ENCODE measurements at places on chromosomes 6 and 20.

DNA sequence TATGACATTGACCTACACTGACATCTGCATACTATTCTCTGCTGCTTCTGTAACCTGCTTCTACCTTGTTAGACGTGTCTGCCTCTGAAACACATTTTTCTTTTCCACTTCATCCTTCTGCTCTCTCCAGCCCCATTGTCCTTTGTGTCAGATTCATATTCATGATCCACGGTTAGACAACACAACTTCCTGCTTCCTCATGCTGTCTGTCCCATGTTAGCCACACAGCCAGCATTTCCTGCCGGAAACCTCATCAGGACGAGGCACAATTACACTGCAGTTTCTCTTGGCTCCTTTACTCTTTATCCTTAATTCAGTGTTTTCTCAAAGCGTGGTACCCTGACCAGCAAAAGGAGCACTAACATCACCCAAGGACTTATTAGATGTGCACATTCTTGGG is 150.2 kb downstream of the TBC1D7 start:
- no peak for DNase-seq

DNA sequence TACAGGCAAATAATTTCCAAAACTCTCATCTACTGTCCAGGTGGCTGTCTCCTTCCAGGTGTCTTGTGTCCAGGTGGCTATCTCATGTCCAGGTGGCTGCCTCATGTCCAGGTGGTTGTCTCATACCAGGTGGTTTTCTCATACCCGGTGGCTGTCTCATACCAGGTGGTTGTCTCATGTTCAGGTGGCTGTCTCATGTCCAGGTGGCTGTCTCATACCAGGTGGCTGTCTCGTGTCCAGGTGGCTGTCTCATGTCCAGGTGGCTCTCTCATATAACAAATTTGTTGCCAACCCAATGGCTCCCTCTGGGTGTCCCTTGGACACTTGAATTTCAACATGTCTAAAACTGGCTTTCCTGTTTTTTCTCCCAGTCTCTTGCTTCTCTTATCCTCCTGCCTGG is 14.3 kb upstream of the SLC22A3 start:
- DNase-seq = no peak

GRCh38 chr20:25296094-25297093 is 48.5 kb downstream of the PYGB start:
- peak; percentile 39 for DNase-seq

- no peak for DNase-seq
These were observed 170.7 kb downstream of the MYLK4 start for GRCh38 chr6:2579804-2580570.

GRCh38 chr6:158560836-158561320 is 987 bp downstream of the TMEM181 start:
- DNase-seq = no peak

GRCh38 chr6:30002871-30003270 is 58.2 kb upstream of the POLR1H start:
- no peak for DNase-seq

All from midbrain (tissue), 1 donor.